Stimulated activated CD8-positive, alpha-beta memory T cell treated with anti-CD3 and anti-CD28 coated beads, Interleukin-2, amount 100 ng/mL, for 48 hours (primary cell): ENCODE measurements at places on chromosomes 1 and 21.

GRCh38 chr1:209576392-209577197 lies 6.9 kb upstream of the CAMK1G start:
- peak; percentile 58 for DNase-seq

DNA sequence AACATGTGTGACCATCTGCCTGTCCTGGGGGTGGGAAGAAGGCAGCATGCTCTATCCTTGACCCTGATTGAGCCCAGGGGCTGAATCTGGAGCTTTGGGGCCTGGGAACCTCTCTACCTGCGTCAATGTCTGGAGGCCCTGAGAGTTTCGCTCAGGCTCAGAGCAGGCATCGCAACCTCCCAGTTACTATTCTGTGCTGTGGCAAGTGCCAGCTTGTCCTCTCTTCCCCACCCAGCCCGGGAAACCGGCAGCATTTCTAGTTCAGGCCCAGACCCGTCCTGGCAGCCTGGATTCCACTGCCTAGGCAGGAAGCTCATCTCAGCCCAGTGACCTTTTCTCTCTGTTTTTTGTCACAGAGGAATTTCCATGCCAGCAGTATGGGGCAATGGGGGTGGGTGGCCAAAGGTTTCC lies 10.0 kb upstream of the IRF6 start:
- no peak for DNase-seq

GRCh38 chr1:42831273-42831672 lies 14.1 kb upstream of the SVBP start:
- DNase-seq, result no peak

GRCh38 chr1:47692196-47692595 lies 254.4 kb downstream of the FOXD2 start:
- DNase-seq, result no peak

DNA sequence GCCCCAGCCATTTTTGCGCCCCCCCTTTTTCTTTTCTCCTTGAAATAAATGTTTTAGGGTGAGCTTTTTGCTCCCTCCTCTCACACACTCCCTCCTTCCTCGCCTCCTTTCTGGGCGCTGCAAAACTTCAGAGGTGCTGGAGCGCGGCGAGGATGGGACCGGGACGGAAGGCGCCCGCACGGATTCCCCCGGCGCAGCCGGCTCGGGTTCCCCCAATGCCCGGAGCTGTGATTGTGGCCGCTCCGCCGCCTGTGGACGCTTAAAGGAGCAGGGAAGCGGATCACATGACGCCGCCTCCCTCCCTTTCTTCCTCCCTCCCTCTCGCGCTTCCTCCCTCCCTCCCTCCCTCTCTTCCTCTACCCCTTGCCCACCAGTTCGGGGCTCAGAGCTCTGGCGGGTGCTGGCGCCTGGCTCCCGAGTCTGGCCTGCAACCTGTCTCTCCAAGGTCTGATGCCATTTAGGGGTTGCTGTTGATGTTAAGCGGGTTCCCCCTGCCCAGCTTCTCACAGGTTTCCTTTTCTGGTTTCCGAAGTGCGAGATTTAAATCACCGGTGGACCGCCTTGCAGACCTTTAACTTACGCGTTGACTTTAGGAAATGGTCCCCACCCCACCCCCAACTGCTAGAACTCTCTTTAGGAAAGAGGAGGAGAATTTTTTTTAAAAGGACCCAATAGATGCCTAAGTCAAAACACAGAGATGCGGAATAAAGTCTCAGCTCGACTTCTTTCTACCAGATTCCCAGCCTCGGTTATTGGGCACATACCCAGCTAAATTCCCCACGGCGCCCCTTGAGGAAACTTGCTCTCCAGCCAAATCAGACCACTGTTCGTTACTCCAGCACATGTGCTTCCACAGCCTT lies at the start of gene WLS:
WLS (minus strand) TSS at position 235 of the 860 bp plus-strand sequence; CDS start at position 11, 224 bp downstream.
- DNase-seq, result no peak

DNA sequence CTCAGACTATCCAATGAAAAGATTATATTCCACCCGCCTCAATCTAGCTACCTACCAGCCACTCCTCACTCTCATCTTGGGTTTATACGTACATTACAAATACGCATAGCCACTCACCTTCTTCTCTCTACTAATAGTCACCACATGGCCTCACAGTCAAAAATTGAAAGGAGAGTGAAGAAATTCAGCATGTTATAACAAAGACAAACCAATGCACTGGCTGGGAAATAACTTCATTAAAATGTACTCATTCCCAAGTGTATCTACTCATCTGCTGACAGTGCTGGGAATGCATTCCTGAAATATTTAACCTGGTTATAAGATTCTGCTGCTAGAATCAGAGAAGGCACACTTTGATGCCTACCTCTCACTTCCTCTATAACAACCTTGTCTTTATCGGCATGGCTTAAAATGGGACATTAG lies 6.5 kb downstream of the ZNF644 start:
- DNase-seq, result no peak

- DNase-seq, result no peak
Observed at GRCh38 chr1:208242941-208243526, 1.1 kb downstream of the PLXNA2 start.

GRCh38 chr1:38990386-38990737 lies 714 bp upstream of the AKIRIN1 start:
- no peak for DNase-seq

DNA sequence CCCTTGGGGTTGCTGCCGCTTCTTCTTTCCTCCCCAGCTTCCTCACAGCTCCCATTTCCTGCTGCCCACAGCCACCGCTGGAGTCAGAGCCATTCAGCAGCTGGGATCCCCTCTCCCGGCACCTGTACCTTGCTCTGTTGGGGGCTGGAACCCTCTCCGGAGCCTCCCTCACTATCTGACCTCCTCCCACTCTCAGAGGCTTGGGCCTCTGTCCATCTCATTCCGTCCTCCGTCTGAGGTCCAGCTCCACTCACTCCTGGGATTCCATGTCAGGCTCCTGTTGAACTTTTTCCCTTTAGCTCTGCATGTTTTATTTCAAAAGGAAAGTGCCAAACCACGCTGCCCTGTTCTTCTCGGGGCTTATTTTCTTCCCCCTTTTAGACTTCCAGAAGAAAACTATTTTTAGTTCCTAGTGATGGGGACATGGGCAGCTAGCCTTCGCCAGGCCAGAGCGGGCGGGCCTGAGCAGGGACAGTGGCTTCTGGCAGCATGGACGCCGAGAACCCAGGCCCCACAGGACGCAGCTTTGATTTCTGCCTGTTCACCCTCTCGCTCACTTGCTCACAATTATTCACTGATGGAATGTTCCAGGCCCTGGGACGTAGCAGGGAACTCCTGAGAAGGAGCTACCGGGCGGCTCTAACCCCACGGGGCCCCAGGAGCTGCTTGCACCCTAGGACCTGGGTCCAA lies 79.2 kb downstream of the ARHGEF10L start:
- DNase-seq, result no peak

- no peak for DNase-seq
Observed at GRCh38 chr1:153506831-153507413, 28.9 kb downstream of the S100A6 start.

- DNase-seq, result peak; percentile 70
Observed at GRCh38 chr1:210446479-210446878, 117.8 kb downstream of the HHAT start.

GRCh38 chr21:38784458-38785266 lies 21.1 kb upstream of the ETS2 start:
- no peak for DNase-seq

GRCh38 chr1:53625049-53625448 lies 113.9 kb downstream of the GLIS1 start:
- DNase-seq, result no peak

- DNase-seq, result no peak
Observed at GRCh38 chr1:11657654-11658053, 3.0 kb downstream of the FBXO44 start.

DNA sequence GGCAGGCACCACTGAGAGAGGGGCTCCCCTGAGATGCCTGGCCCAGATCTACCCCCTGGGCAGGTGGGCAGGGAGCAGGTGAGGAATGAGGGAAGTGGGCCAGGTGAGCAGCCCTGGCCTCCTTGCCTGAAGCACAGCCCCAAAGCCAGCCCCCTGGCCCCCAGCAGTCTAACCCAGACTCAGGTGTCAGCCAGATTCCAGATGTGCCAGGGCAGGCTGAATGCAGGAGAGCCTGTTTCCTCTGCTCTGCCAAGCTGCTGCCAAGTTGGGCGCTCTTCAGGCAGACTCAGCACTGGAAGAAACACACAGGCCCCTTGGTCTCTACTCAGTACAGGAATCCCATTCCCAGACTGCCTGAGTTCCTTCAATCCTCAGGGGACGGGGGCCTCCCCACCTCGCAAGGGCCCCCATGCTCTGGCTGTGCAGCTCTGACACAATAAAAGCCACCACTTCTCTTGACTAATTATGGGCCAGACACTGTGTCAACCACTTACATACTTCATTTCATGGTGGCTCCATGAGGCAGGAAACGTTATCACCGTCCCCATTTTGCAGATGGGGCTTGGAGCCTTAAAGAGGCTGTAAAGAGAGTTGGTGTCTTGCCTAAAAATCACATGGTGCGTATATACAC lies 20.4 kb downstream of the ARHGEF19 start:
- DNase-seq, result no peak
